ENCODE measurements at places on chromosomes 6 and 20. TPM values are rescaled to one million over a fixed set of nuclear protein-coding genes. Genes with fewer than 3 reads are reported as not detected.

GRCh38 chr20:32945710-32946221 lies 58.5 kb downstream of the SUN5 start:
- H3K4me1 ChIP-seq = no peaks in the 10 kb centered on the region
- H3K27ac ChIP-seq = no peak overlapping the region
- DNase-seq = no peak
- H3K4me3 ChIP-seq = no peak overlapping the region

GRCh38 chr6:56961151-56961550 lies 6.2 kb downstream of the BEND6 start:
- no peak for DNase-seq
- no peak overlapping the region for H3K4me3 ChIP-seq
- no peak overlapping the region for H3K27ac ChIP-seq
- no peaks in the 10 kb centered on the region for H3K36me3 ChIP-seq
- no peaks in the 10 kb centered on the region for H3K4me1 ChIP-seq

Gene RUNX2
- total RNA-seq = 3.7 TPM

DNA sequence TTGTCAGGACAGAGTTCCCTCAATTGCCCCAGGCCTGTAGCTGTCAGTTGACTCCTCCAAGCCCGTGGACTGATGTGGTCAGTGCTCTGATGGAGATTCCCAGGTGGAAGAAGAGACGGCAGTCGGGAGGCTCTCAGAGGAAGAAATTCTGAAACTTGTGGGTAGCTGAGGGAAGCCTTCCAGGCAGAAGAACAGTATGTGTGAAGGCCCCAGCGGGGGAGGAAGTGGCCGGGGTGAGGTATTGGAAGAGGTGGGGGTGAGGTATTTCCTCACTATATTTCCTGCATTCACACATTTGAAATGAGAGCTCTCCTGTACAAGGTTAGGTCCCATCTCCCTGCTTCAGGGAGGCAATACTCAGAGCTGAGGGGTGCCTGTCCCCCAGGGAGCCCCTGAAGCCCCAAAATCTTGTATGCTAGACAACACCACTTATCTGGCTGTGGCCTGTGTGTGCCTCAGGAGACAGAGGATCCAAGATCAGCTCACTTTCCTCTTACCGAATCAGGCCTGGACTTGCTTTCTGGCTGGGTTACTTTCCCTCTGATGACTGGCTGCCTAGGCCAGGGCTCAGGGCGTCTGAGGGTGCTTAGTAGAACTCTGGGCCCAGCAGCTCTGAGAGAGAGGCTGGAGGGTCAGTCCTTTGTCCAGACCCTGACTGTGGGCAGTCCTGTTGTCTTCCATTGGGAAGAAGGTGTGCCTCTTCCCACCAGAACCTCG lies 49.3 kb upstream of the MYL9 start:
- H3K36me3 ChIP-seq = peaks cover 18% of the 10 kb centered on the region
- no peaks in the 10 kb centered on the region for H3K27me3 ChIP-seq
- no peak overlapping the region for H3K4me3 ChIP-seq
- DNase-seq = peak; percentile 57

GRCh38 chr20:56392881-56393482 lies 537 bp downstream of the CSTF1 start:
- no peaks in the 10 kb centered on the region for H3K27me3 ChIP-seq
- no peak for DNase-seq
- peak overlapping the region; percentile 89 for H3K27ac ChIP-seq
- H3K4me1 ChIP-seq = peaks cover 26% of the 10 kb centered on the region
